OCI-LY7 (cell line): ENCODE measurements at places on chromosomes 6 and 20. TPM values are rescaled to one million over a fixed set of nuclear protein-coding genes. Genes with fewer than 3 reads are reported as not detected.

The OPRL1 gene
- 6.1 and 7.6 TPM in 2 replicates for total RNA-seq

The RIPPLY2 gene
- not detected in 2 replicates for total RNA-seq

The PNPLA1 gene
- not detected in 2 replicates for total RNA-seq

The RPP21 gene
- 50.4 and 51.4 TPM in 2 replicates for total RNA-seq

The EPPIN gene
- not detected in 2 replicates for total RNA-seq

The DEFB132 gene
- total RNA-seq: not detected in 2 replicates

The CASP8AP2 gene
- total RNA-seq: 39.5 and 40.0 TPM in 2 replicates
